ENCODE measurements at places on chromosomes 4 and X.

DNA sequence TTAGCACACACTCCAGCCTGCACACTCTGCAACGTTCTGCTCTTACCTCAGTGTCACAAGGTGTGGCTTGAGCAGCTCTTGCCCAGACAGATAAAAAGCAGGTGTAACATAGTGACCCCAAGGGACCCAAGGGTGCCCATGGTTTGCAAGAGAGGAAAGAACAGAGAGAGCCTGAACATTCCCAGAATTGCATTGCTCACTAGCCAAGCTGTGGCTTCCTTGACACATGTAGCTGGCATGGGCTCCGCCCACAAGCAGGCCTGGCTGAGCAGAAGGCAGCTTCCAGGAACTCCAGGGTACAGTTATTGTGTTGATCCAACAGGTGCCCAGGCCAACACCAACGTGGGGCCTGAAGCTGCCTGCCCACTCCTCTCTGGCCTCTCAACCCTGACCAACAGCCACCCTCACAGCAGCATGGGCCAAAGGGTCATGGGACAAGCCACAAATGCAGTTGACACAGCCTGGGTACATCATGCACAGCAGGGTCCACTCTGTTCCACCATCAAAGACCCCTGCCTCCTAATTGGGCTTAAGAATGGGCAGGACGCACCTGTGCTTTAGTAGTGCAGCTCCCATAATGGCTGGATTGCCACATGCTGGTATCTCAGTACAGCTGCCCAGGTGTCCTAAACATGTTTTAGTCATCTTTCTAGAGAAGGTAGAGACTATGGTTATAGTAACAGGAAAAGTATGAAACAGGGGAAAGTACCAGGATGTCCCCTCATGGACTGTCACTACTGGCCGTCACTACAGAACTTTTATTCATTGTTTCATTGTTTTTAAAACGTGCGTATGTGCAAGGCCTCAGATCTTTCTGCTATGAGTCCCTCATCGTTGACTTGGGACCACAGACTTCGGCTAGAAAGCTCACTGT is 73.7 kb upstream of the ACSL1 start:
- DNase-seq, result no peak

DNA sequence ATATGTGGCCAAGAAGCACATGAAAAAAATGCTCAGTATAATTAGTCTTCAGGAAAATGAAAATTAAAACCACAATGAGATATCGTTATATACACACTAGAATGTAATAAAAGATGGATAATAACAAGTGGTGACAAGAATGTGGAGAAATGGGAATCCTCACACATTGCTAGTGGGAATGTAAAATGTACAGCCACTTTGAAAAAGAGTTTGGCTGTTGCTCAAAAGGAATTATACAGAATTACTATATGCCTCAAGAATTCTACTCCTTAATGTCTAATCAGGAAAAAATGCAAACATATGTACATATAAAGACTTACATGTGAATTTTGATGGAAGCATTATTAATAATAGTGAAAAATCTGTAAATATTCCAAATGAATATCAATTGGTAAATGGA is 102.2 kb downstream of the SPCS3 start:
- DNase-seq, result no peak

- no peak for DNase-seq
Measured at GRCh38 chr4:113607998-113608397, 153.5 kb downstream of the CAMK2D start.

DNA sequence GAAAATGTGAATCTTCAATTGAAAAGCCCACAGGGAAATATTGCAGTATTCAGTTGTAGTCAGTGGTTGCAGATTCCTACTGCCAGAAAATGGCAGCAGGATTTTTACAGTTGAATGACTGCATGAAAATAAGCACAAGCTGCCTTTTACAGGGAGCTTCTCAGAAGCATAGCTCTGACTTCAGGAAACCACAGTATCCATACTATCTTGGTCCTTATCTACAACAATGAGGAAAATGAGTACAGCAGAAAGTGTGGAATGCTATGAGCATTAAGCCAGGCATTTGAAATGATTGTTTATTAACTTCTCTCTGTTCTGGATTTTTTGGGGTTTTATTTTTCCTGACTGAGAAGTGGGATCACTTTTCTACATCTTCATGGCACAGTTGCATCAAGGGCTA is 34.6 kb upstream of the PRRG1 start:
- no peak for DNase-seq

DNA sequence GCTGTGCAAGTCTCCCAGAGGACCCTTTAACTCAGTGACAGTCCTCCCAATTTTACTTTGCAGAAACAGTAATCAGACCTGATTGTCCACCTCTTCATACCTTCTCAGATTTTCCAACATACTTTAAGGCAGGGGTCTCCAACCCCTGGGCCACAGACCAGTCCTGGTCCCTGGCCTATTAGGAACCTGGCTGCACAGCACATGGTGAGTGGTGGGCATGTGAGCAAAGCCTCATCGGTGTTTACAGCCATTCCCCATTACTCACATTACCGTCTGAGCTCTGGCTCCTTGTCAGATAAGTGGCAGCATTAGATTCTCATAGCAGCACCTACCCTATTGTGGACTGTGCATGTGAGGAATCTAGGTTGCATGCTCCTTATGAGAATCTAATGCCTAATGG is 74.3 kb downstream of the TECRL start:
- no peak for DNase-seq

- DNase-seq, result no peak
Measured at GRCh38 chr4:88759039-88759894, 61.6 kb upstream of the NAP1L5 start.

Data from CD4-positive, alpha-beta T cell treated with Interleukin-17A for 4 hours (primary cell).